ENCODE measurements at places on chromosomes 5 and 9.

DNA sequence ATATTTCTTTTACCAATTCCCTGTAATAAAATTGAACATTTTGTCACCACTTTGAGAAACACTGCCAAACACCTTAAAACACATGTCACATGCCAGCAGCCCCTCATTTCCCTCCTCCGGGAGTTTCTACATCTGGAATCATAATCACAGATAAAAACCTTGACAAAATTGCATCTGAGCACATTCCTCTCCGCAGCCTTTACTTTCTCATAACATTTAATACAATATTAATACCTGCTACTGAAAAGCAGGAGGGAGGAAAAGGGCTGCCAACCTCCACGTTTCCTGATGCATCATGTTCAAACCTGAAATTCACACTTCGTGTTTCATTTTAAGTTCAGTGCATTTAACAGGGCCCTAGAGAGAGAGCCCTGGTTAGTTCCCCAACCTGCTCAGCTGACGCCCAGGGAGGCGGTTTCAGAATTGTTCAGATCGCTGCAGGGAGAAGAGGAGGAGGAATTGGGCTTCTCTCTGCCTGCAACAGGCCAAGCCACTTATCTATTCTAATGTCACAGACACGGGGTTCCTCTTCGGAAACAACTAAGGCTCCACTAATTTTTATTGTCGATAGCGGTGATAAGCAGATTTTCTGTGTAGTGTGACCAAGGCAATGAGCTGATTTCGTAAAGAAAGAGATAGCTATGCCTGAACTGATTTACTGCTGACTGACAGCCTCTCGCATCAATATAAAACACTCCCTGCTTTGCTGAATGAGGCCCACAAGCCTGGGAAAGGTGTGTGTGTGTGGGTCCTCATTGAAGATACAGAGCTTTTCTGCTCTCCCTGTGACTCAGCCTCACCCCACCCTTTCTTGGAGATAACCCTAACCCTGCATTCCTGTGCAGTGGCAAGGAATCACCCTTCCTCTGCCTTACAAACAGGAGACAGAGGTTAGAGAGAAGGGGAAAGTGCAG, 4.9 kb upstream of the LHX2 start:
- no peak for DNase-seq

GRCh38 chr9:113299800-113300292, 3.3 kb downstream of the RNF183 start:
- DNase-seq, result no peak

DNA sequence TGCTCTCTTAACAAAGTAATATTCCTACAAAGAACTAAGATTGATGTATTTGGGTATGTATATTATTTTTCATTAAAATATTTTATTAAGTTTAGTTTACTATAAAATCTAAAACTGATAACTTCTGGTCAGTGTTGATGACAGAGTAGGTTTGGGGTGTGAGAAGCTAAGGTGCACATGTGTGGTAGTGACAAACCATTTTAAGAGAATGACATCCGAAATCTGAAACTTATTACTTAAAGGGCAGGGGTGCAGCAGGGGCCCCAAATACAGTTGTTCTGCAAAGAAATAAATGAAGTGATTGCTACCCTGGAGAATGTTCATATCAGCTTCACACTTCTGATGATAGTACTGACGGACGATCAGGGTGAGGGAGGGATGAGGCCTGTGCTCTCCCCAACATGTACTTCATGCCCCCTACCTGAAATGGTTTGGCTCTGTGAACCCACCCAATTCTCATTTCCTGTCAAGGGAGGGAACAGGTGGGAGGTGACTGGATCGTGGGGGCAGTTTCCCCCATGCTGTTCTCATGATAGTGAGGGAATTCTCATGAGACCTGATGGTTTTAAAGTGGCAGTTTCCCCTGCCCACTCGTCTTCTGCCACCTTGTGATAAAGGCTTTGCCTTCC, 125.3 kb upstream of the RFX3 start:
- no peak for DNase-seq

DNA sequence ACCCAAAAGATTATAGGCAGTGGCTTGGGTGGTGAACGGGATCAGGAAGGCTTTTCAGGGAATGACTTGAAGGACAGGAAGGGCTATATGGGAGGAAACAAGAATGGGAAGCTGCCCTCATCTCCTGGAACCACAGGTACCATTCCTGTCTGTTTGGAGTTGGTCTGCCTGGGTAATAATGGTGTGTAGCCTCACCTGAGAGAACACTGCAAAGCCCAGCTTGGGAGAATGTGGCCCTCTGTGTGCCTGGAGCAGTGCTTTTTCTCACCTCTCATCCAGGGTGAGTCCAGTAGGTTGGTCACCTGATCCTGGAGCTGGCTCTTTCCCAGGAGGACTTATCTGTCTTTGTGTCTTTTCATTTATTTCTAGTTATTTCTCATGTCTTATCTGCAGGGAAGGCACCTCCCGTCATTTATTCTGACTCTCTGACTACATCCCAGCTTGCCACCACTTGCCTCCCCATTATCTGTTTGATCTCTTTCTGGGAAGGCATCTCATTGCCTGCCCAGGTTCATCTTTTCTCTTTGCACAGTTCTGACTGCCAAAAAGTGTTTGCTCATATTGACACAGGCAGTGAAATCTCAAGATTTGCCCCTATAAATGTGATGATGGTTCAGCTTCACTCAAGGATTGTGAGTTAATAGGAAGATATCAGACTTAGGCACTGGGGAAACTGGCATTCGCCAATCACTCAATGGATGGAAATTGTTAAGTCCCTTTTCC, 22.5 kb upstream of the OR2S2 start:
- no peak for DNase-seq

GRCh38 chr9:134307674-134308638, 18.3 kb upstream of the RXRA start:
- no peak for DNase-seq

- no peak for DNase-seq
Observed at GRCh38 chr5:130112246-130112645, 208.0 kb downstream of the CHSY3 start.

- no peak for DNase-seq
Observed at GRCh38 chr9:1522219-1522767, 472.1 kb downstream of the DMRT2 start.

- no peak for DNase-seq
Observed at GRCh38 chr5:983238-983524, 25.4 kb upstream of the NKD2 start.

- DNase-seq, result no peak
Observed at GRCh38 chr5:137155261-137156000, 343.7 kb downstream of the SPOCK1 start.

DNA sequence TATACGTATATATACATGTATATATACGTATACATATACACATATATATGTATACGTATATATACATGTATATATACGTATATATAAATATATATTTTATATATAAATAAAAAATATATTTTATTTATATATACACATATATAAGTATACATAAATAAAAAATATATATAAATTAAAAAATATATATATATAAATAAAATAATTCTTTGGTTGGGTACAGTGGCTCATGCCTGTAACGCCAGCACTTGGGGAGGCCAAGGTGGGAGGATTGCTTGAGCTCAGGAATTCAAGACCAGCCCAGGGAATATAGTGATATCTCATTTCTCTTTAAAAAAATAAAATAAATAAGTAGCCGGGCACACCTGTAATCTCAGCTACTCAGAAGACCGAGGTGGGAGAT, 155.0 kb downstream of the CDC42SE2 start:
- DNase-seq, result no peak

GRCh38 chr9:72154468-72155285, 5.4 kb downstream of the GDA start:
- DNase-seq, result peak; percentile 33

- no peak for DNase-seq
Observed at GRCh38 chr9:85237478-85237877, 504.3 kb downstream of the AGTPBP1 start.

DNA sequence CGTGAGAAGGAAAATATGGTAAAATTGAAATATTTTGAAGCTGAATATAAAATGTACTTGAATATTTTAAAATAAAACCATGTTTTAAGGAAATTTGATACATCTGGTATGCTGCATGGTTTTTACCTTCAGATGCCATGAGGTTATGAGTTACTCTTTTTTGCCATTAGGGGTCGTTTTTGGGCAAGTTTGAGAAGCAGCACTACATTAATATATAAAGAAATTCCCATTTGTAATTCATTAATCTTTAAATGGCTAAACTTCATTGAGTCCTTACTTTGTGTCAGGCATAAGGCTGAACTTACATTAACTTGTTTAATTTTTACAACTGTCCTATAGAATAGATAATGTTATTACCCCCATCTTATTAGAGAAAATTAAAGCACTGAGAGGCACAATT, 152.3 kb downstream of the KDM4C start:
- DNase-seq, result no peak

- no peak for DNase-seq
Observed at GRCh38 chr5:50547303-50547702, 106.2 kb upstream of the EMB start.

- DNase-seq, result no peak
Observed at GRCh38 chr9:71796100-71796767, 27.9 kb upstream of the CEMIP2 start.

GRCh38 chr5:109690975-109691574, 1.3 kb downstream of the MAN2A1 start:
- no peak for DNase-seq

DNA sequence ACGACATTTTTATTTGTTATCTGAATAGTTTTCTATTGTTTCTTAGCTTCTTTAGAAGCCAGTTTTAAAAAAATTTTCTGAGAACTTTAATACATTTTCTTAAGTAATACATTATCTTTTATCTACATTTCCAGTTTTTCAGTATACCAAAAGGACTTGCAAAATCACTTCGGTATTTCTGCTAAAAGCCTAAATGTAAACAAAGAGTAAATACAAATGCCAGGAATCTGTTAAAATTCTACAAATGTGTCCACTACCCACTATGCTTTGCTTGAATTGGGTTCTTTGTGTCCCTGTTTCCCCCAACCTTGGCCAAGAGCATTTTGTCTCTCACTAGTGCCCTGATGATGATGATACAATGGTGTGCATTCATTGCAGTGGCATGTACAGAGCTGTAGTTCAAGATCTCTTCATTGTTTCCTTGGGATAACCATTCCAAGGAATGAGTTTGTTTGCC, 611.2 kb downstream of the NR2F1-AS1 start:
- DNase-seq, result no peak

GRCh38 chr5:119070578-119070827, 384 bp upstream of the DMXL1 start:
- DNase-seq, result no peak

DNA sequence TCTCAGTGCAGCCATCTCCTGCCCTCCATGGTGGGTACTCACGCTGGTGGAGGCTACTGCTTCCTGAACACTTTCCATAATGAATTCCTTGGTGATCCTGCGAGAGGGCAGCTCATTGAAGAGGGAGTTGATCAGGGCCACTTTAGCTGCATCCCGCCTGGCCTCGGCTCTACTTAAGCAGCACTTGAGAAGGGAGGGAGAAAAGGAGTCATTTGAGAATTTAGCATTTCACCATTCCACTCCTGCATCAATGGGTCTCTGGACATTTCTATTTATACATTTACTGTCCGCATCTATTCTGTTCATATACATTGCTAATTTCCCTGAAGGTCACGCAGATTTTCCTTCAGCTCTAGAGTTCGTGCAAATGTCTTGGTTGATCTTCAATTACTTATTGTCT, 35.1 kb downstream of the LIX1 start:
- DNase-seq, result no peak

GRCh38 chr5:134503088-134503936, 22.2 kb upstream of the JADE2 start:
- DNase-seq, result peak; percentile 36

GRCh38 chr9:108727580-108728111, 128.1 kb downstream of the ACTL7B start:
- DNase-seq, result no peak

- DNase-seq, result no peak
Observed at GRCh38 chr5:59190746-59191145, 607.9 kb downstream of the RAB3C start.

DNA sequence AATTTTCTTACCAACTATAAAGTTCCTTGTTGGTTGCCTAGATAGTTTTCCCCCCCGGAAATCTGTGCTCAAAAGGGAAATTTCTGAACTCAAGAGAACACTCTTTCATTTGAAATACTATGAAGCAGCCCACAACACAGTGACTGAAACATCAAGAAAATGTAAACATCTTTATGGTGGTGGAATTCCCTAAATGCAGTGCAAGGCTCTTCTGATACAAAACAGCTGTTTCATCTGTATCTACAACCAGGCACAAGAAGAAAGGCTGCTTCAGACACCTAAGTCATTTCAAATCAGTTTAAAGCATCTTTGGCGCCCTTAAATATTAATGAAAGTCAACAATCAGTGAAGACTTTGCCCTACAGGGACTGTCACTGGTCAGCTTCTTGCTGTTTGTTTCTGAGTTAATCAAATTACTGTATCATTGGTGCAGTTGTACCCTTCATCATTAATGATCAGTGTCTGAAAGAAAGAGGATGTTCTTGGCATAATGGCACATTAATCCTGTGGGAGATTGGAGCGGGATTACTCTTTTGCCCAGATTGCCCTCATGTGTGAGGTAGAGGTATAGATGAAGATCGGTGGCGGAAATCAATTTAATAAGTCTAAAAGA, 947.0 kb downstream of the NR2F1-AS1 start:
- DNase-seq, result no peak

GRCh38 chr5:139167533-139167932, 30.6 kb downstream of the SIL1 start:
- DNase-seq, result no peak

DNA sequence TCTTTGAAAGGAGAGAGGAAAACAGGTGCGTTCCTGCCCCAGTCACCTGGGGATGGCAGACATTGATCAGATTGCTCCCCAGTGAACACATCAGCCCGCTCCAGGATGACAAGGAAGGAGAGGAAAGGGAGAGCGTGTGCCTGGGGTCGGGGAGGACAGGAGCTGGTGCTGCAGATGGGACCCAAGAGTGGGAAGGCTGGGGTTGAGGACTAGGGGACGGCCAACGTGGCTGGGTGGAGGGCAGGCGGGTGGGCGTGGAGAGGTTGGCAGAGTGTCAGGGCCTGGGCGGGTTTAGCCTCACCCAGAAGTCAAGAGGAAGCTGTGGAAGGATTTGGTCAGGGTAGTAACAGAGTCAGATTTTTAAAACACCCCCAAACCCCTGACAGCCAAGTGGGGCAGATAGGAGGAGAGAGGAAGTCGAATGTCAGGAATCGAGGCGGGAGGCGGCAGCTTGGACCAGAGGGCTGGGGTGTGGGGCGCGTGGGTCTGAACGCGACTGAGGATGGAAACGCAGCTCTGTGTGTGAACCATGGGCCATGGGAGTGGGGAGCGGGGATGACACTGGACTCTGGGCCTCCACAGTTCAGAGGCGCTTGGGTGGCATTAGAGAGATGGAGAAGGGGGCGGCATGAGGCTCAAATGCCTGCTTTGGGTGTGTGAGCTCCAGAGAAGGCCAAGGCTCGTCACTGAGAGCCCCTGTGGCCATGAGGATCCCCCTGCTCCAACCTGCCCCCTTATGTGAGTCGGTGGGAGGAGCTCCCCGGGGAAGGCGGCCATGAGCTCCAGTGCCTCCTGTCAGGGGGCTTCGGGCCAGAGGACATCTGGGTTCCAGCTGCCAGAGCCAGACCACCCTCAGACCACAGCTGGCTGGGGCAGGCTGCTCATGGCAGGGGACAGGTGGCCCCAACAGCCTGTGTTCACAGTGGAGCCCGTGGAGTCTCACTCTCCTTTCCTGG, 24.6 kb downstream of the LAMC3 start:
- no peak for DNase-seq

- DNase-seq, result no peak
Observed at GRCh38 chr5:105146867-105147266, 1584.3 kb upstream of the NUDT12 start.
